ENCODE measurements at places on chromosomes 5 and 9.
A peak's percentile ranks its signal among the peaks of the same experiment; 100 is the strongest.

DNA sequence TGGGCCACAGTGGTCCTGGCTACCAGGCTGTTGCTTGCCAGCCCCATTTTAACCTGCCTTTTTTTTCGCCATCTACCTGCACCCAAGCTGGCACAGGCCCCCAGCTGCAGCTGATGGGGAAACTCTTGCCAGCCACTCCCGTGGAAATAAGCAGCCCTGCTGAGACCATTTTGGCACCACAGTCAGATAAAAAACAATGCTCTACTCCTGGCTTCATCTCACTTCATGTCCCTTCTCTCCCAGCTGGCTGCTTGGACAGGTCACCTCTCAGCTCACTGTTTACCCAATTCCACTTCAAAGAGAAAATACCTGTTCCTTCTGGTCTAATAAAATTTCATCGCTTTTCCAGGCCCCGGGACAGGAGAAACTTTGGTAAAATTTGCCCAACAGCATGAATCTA lies 322.6 kb upstream of the SLC30A5 start:
- no peak for DNase-seq

- DNase-seq = no peak
Observed at GRCh38 chr9:71490810-71491209, 277.5 kb downstream of the CEMIP2 start.

GRCh38 chr5:32523625-32524024 lies 61.7 kb upstream of the SUB1 start:
- DNase-seq = no peak

DNA sequence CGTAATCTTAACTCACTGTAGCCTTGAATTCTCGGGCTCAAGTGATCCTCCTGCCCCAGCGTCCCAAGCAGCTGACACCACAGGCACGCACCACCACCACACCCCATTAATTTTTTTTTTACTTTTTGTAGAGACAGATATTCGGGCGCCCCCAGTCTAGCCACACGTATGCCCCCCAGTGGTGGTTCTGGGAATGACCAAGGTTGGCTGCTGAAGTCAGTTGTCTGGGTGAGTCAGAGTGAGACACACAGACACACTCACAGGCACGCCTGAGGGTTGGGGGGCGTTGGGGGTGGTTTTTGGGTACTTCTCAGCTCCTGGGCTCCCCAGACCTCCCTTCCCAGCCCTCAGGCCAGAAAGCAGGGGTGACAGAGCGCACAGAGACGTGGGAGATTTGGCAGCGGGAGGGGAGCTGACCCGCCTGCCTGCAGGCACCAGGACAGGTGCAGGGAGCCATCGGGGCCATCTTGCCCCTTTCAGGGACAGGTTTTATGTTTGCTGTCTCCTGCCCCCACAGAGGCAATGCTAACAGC lies 4.2 kb upstream of the ENTPD8 start:
- DNase-seq = peak; percentile 79

DNA sequence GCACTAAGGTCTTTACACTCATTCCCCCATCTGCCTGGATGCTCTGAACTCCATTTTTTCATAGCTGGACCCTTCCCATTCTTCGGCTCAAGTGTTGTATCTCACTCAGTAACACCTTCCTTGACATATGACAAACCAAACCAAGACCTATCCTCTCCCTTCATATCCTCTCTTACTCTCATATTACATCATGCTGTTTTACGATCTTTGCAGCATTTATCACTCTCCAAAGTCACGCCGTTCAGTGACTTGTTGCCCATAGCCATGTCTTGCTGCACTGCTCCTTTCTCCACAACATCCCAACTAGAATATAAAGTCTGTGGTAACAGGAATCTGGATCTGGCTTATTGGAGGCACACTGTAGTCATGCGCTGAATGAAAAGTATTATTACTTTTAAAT lies 923.6 kb upstream of the DMAC1 start:
- DNase-seq = no peak

GRCh38 chr5:109685916-109686315 lies 3.8 kb upstream of the MAN2A1 start:
- no peak for DNase-seq

GRCh38 chr9:96596601-96597111 lies 23.0 kb downstream of the CDC14B start:
- DNase-seq = no peak

- no peak for DNase-seq
Observed at GRCh38 chr9:120894321-120895148, 17.5 kb upstream of the PHF19 start.

GRCh38 chr9:69657269-69657668 lies 14.9 kb downstream of the APBA1 start:
- DNase-seq = no peak

DNA sequence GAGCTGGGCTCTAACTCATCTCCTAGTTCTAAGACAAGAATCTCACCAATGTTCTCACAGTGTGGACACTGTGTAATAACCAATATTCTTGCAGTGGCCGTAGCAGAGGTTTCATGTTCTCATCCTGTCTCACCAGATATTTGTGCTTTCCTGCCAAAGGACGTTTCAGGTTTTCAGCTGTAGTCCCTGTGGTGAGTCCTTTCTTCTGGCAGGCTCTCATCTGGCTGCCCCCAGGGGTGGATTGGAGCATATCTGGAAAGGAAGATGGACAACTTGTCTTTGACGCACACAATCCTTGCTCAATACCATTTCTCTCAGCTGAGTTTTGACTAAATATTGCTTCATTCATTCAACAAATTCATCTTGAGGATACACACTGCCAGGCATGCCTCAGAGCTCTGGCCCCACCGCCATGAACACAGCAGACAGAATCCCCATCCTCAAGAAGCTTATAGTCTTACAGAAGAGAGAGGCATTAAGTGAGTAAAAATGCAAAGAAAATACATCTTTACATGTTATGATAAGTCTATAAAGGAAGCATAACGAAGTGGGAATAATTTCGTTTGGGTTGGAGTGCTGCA lies 33.8 kb upstream of the NEURL1B start:
- DNase-seq = no peak

GRCh38 chr5:107500347-107500746 lies 170.4 kb downstream of the EFNA5 start:
- DNase-seq = no peak

- DNase-seq = peak; percentile 80
Observed at GRCh38 chr5:181261320-181262049, 542 bp upstream of the TRIM52 start.

DNA sequence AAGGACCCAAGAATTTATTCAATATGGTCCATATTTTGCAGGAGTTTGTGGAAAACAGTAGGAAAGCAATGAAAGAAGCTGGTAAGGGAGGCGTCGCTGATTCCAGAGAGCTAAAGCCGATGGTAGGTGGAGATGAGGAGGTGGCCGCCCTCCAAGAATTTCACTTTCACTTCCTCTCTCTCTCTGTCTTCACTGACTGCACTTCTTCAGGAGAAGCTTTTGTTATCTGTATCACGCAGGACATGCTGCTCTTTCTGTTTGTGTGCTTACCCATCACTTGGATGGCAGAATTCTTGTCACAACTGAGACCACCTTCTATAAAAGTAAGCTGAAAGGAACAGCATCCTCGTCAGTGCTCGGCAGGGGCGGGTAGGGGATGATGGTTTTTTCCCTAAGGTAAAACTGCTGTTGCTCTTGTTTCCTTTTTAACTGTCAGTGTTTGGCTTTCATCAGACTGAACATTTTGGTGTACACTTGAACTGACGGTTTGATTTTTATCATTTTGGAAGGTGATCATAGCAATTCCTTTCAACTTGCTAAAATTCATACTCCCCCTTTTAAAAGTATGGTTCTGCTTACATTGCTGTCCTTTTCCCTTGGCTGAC lies 62.4 kb upstream of the FSD1L start:
- DNase-seq = peak; percentile 49

GRCh38 chr5:179772351-179772750 lies 21.4 kb upstream of the LTC4S start:
- no peak for DNase-seq

DNA sequence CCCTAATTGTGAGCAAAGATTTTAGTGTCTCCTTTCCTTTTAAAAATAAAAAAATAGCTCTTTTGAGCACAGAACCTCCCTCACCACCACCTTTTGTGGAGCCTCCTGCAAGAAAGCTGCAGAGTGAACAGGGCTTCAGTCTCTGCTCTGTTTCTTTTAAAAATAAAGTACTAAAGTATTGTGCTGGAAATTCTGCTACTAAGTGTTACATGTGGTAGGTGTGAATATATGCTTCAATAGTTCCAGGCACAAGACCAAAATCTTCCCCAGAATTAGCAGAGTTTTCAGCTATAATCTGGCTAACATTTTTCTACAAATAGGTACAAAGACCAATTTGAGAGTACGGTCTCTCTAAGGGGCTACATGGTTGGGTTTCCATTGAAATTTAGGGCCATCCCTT lies 40.3 kb upstream of the NFIB start:
- no peak for DNase-seq

- no peak for DNase-seq
Observed at GRCh38 chr5:132458651-132459030, 31.9 kb downstream of the IRF1 start.

DNA sequence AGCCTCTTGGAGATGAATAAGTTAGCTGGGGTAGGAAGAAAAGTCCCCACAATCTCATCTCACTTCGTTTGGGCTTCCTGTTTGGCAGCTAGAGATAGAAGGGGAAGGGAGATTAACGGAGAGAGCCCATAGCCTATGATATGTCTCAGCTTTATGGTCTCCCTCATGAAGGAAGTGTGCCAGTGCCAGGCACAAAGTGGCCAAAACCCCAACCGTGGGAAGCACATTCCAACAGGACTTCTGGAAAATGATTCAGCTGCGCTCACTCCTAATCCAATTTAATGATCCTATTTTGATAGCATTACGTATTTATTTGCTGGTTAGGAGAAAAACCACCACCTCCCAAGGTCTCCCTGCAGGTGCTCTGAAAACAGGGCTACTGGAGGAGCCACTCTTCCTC lies 303.1 kb upstream of the CLINT1 start:
- DNase-seq = no peak

DNA sequence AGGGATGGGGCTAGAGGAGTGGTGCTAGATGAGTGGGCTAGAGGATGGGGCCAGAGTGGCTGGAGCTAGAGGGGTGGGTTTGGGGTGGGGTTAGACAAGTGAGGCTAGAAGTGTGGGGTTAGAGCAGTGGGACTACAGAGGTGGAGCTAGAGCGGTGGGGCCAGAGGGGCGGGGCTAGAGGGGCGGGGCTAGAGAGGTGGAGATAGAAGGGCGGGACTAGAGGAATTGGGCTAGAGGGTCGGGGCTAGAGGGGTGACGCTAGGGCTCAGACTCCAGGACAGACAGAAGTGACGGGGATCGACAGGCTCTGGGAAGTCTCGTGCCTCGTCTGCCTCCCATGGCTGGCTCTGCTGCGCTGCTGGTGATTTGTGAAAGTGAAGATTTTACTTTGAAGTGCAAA lies 31.0 kb upstream of the TENT4A start:
- DNase-seq = no peak

DNA sequence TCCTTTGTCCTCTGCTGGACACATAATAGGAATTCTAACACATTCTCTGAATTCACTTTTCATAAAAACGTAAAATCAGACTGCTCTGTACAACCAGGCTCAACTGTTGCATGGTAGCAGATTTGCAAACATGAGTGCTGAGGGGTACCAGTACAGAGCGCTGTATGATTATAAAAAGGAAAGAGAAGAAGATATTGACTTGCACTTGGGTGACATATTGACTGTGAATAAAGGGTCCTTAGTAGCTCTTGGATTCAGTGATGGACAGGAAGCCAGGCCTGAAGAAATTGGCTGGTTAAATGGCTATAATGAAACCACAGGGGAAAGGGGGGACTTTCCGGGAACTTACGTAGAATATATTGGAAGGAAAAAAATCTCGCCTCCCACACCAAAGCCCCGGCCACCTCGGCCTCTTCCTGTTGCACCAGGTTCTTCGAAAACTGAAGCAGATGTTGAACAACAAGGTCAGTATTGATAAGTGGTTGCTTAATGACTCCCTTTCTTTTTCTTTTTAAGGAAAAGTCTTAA lies 11.1 kb downstream of the PIK3R1 start:
- no peak for DNase-seq

DNA sequence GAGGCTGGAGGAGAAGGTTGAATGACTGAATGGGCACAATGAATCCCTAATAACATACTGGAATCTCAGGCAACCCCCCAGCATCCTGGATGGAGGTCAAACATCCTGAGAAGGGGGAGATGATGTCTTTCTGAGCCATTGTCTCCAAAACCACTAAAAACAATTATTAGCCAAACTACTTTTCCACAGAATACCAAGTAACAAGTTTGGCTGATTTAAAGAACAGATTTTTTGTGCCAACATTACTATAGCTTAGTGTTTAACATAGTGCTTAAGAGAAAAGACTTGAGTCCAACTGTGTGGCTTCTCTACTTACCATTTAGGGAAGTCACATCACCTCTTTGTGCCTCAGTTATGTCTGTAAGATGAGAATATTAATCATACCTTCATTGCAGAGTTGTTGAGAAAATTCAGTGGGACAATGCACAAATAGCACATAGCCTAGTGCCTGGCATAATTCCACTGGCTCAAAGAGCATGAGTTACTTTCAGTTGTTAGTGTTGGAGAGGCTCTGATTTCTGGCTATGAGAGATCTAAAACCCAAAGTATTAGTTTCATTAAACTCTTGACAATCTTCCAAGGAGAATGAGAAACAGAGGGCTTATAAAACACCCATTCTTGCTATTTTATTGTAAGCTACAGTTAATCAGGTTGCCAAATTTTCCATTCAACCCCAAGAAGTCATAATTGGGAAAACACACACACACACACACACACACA lies 111.3 kb upstream of the NR3C1 start:
- DNase-seq = no peak

- no peak for DNase-seq
Observed at GRCh38 chr9:109776391-109776790, 3.6 kb upstream of the PALM2AKAP2 start.

DNA sequence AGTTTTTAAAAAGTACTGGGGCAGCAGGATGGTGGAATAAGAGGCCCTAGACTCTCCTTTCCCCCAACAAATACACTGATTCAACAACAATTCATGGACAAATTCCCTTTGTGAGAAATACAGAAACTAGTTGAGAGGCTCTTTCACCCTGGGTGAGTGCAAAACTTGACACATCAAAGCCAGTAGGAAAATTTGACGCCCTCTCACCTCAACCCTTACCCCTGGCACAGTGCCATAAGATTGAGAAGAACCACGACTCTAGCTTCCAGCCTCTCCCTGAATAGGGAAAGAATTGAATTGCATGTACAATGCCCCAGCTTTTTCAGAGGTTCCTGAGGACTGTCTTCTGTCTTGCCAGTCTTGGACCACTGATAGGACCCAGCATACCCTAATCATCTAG lies 12.3 kb downstream of the KIF4B start:
- no peak for DNase-seq
